ENCODE measurements at places on chromosomes 5 and 9.
A peak's percentile ranks its signal among the peaks of the same experiment; 100 is the strongest.

DNA sequence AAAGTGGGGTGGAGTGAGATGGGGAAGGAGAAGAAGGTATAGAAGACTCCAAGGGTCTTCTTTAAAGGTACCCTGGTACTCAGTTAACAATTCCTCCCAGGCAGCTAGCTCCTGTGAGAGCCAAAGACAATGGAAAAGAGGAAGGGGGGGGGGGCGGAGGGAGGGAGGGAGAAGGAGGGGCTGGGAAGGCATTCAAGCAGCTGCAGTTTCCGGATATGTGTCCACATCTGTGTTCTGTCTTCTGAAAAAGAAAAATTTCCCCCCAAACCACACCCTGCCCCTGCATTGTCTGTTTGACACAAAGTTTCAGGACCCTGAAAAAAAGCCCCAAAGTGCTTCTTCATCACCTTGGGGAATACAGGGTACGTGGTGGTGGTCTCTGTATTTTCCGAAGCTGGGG lies 11.1 kb downstream of the SPRY4 start:
- no peak for DNase-seq

DNA sequence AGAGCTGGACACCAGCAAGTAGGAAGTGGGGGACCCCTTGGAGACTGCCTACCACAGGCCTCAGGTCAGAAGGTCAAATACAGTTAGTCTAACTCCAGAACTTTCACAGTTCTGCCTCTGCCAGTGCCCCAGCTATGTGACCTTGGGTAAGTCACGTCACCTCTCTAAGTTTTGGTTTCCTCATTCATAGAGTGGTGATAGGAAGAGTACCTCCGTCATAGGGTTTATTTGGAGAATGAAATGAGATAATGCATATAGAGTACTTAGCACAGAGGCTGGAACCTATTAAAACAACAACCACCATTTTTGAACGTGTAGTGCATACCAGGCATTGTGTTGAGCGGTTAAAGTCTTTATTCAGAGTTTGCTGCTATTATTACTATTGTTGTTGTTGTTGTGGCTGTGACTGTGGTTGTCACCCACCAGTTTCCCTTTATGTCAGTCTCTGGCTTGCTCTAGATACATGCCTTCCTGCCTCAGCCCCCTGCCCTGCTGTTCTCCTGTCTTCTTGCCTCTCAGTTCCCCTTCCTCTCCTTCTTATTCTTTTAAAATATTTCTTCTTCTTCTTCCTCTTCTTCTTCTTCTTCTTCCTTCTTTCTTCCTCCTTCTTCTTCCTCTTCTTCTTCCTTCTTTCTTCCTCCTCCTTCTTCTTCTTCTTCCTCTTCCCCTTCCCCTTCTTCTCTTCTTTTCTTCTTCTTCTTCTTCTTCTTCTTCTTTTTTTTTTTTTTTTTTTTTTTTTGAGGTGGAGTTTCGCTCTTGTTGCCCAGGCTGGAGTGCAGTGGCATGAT lies 67.8 kb downstream of the RALGPS1 start:
- no peak for DNase-seq

GRCh38 chr5:59115345-59115744 lies 532.5 kb downstream of the RAB3C start:
- DNase-seq, result no peak

DNA sequence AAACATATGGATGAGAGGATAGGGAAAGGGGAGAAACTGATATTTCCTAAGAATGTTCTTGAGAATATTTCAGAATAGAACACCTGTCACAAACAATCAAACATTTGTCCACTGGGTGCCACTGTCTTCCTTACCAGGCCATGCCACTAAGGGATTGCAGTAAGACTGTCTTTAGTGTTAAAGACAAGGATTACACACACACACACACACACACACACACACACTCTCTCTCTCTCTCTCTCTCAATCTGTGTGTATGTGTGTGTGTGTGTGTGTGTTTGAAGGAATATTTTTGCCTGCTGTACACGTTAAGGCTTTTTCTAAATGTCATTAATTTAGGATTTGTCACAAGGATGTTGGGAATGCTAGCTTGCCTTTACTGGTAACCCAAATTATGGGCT lies 54.4 kb downstream of the CCDC192 start:
- no peak for DNase-seq

GRCh38 chr9:93028448-93029006 lies 30.0 kb upstream of the SUSD3 start:
- DNase-seq, result no peak

- peak; percentile 58 for DNase-seq
These were observed 119.1 kb upstream of the TBC1D2 start for GRCh38 chr9:98374385-98375051.

- DNase-seq, result peak; percentile 65
These were observed 1.7 kb downstream of the CKMT2 start for GRCh38 chr5:81234801-81235200.

- no peak for DNase-seq
These were observed 17.4 kb downstream of the KIF24 start for GRCh38 chr9:34311499-34312185.

GRCh38 chr5:125969011-125969813 lies 454.0 kb upstream of the GRAMD2B start:
- no peak for DNase-seq
